AG08395 (cell line): ENCODE measurements at places on chromosomes 4 and X.

- no peak for DNase-seq
Observed at GRCh38 chr4:38788317-38788716, 5.5 kb upstream of the TLR10 start.

DNA sequence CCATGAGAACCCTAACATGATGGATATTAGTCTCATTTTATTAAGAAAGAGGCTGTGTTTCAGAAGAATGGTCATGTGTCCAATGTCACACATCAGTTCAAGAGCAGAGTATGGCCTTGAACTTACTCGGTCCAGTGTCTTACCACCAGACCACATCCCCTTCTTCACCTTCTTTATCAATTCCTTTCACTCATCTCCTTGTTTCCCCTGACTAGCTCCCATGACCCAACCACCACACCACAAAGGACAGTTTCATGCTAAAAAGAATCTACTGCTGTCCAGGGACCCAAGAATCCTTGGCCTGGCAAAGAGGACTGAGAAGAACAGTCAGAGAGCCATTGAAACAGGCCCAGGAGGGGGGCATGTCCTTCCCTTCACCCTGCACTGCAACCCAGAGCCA lies 33.6 kb upstream of the MSN start:
- DNase-seq: no peak

DNA sequence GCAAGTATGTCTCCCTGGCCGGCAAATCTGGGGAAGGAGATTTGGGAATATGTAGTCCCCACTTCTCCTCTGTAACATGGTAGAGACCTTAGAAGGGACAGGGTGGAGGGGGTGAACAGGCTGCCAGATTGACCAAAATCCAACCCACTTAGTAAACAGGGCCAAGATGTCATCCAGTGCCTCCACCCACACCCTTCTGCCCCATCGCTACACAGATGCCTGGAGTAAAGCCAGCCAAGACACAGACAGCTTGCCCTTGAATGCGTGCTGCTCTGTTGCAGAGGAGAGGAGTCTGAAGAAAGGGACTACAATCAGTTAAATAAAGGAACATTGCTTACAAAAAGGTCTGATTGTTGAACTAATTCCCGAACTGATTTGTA lies 160.1 kb upstream of the LDB2 start:
- peak; percentile 59 for DNase-seq

DNA sequence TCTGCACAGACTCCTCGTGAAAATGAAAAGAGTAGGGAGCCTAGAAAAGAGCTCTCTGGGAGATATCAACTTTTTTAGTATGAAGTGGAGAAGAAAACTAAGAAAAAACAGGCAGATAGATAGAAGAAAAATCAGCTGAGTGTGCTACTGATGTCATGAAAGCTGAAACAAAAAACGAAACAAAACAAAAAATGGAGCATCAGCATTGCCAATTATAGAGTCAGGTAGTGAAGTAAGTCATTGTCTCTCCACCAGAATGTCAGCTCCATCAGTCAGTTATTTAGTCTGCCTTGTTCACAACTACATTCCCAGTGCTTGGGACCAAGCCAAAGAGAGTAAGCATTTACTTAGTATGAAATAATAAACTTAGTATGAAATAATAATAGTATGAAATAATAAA lies 595.1 kb downstream of the STPG2 start:
- DNase-seq: no peak

DNA sequence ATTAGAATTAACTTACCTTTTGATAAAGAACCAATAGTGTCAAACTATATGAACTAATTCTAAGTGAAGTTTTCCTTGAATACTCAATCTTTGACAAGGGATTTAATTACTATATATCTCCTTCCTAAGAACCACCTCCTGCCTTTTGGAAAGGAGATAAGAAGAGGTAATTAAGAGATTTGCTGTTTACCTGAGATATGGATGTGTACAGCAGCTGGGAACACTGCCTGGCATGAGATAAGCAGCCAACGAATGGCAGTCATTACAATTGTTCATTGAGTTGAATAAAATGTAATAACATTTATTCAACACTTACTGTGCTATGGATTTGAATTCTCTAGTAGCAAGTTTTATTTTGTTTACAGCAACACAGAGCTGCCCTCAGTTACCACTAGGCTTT lies 407.1 kb downstream of the SPOCK3 start:
- DNase-seq: no peak

DNA sequence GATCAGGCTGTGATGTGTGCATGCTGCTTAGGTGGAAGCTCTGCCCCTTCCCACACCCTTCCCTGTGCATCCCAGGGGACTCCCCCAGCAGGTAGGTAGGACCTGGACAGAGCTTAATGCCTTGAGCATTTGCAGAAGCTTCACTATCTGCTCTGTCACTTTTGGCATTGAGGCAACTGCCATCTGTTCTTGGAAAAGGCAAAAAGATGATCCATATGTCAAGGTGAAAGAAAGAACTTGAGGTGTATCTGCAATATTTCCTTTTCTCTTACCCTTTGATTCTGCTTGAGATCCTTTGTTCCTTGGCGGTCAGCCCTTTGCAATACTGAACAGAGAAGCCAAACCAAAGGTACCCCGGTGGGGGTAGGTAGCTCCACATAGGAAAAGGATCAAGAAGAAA lies 37.1 kb upstream of the TBC1D9 start:
- no peak for DNase-seq

- no peak for DNase-seq
Observed at GRCh38 chrX:130756233-130756632, 146.8 kb downstream of the ENOX2 start.

- DNase-seq: no peak
Observed at GRCh38 chrX:153830640-153831428, 490 bp upstream of the PDZD4 start.

- DNase-seq: no peak
Observed at GRCh38 chrX:75131973-75132627, 24.0 kb downstream of the ABCB7 start.

DNA sequence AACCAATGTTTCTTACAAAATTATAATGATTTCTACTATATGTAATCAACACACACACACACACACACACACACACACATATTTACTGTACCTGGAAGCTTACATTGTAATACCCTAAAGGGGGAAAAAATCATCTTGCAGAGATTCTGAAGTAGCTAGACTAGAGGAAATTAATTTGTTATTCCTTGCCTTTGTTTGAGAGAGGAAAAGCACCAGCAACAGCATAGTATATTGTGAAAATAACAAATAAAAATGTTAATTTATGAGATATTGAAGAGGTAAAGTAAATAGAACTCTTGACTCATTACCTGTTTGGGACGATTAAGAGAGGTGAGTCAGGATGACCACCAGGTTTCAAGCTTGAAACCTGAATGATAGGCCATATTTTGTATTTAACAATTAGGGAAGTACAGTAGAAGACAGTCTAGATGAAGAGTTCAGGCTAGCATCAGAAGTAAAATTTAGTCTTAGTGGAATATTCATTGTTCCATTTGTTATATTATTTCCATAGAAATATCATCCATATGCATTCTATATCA lies 873.4 kb upstream of the PCDH10 start:
- DNase-seq: no peak

- DNase-seq: no peak
Observed at GRCh38 chr4:164251257-164251656, 502.7 kb upstream of the SMIM31 start.

GRCh38 chr4:98614094-98614493 lies 44.3 kb downstream of the TSPAN5 start:
- peak; percentile 17 for DNase-seq

DNA sequence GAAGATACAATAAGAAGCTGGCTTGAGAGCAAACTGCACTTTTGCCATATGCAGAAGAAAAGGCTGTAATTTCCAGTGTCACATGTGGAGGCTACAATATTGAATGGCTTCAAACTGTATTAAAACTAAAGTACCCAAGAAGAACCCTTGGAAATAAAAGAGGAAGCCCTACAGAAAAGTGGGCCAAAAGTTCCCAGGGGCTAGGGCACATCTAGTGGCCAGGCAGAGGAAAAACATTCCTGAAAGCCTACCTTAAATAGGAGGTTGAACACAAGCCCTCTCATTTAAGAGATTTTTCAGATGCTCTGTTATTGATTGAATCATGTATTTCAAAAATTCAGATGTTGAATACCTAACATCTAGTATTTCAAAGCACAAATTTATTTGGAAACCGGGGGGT lies 40.6 kb upstream of the PRDX4 start:
- DNase-seq: no peak

- DNase-seq: no peak
Observed at GRCh38 chr4:146550161-146550560, 28.4 kb upstream of the SLC10A7 start.

DNA sequence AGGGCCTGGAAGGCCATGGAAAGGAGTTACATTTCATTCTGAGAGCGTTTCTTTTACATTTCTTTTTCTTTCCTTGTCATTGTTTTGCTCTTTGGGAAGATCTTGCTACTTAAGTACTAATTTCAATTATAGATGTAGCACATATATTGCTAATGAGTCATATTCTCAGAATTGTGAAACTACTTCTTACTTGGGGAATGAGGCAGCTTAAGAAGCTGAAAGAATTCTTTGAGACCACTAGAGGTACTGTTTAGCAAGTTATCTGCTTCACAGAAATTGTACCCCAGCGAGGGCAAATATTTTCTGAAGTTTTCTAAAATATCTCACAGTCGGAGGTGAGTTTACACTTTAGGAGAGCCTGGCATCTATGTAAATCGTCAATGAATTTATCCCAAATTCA lies 100.6 kb downstream of the AFF2 start:
- peak; percentile 35 for DNase-seq

DNA sequence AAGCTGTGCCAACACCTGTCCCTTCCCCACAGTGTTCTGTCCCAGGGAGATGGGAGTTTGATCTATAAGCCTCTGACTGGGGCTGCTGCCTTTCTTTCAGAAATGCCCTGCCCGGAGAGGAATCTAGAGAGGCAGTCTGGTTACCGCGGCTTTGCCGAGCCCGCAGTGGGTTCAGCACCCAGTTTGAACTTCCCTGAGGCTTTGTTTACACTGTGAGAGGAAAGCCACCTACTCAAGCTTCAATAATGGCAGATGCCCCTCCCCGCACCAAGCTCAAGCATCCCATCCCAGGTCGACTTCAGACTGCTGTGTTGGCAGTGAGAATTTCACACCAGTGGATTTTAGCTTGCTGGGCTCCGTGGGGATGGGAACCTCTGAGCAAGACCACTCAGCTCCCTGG lies 33.3 kb upstream of the ARSJ start:
- DNase-seq: no peak

DNA sequence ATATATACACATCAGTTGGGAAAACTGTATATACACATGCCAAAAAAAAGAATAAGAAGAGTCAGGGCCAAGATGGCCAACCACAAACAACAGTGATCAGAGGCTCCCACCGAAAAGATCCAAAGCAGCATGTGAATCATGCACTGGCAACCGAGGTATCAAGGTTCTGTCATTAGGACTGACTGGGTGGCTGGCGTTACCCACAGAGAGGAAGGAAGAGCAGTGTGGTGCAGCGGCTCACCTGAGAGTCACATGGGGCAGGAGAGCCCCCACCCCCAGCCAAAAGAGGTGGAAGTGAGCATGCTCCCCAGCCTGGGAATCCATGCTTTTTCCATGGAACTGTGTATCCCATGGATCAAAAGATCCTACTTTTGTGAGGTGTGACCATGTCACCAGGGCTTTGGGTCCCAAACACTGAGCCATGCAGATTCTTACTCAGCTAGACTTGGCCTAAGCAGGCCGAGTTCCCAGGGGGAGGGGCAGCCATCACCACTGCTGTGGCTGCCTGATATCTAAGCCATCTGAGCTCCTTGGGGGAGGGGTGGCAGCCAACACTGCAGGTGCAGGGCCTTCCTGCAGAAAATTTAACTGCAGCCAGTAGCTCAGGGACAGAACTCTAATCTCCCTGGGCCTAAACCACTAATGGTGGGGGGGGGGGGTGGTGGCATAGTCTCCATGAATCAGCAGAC lies 52.8 kb downstream of the P2RY10 start:
- DNase-seq: no peak

DNA sequence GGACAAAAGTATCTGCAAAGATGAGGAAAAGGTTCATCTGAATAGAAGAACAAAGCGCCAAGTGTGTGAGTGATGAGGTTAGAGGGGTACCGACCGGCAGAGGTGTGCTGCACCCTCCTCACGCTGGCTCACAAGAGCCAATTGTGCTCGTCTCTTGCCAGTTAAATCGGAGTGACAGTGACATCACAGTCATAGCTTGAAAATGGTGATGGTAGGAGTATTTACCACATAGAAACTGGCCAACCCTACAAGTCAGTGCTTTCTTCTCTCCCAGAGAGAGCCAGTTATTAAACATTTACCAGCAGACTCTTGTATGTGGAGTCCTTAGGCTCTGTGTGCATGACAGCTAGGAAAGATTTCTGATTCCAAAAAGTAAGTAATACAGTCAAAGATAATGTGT lies 32.4 kb downstream of the CLDN22 start:
- DNase-seq: no peak
